CD4-positive, alpha-beta T cell (primary cell): ENCODE measurements at places on chromosomes 3 and 15. TPM values are rescaled to one million over a fixed set of nuclear protein-coding genes. Genes with fewer than 3 reads are reported as not detected.

SLC6A1 gene
- not detected for total RNA-seq

GRCh38 chr3:135007607-135008006 lies 212.5 kb downstream of the EPHB1 start:
- DNase-seq, result no peak

GRCh38 chr3:24494618-24495325 lies at the start of gene THRB:
Gene THRB, minus strand, starts transcription at chr3:24494850.
- no peak for DNase-seq

- DNase-seq, result no peak
Observed at GRCh38 chr3:115381931-115382330, 234.8 kb upstream of the ZBTB20 start.
